ENCODE measurements at places on chromosomes 5 and 9.

- no peak for DNase-seq
Observed at GRCh38 chr5:96243862-96244261, 189.2 kb downstream of the PCSK1 start.

GRCh38 chr5:169703813-169704212 lies 66.7 kb downstream of the DOCK2 start:
- DNase-seq = no peak

- no peak for DNase-seq
Observed at GRCh38 chr9:27471366-27471765, 52.7 kb upstream of the IFNK start.

DNA sequence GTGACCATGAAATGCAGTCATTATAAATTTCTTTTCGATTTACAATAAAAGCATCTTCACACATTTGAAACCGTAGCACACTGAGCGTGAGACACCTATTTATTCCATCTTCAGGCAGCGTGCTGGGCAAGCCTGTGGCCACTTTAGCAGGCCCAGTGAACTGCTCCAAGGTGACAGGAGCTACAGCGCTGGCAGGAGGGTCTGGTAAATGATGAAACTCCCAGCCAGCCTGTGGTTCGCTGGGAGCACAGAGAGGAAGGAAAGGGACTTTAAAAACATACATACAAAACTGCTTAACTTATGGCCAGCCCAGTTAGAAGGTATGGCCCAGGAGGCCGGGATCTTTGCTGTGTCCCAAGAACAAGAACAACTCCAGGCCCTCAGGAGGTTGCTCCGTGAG lies 5.1 kb downstream of the RAPGEF1 start:
- DNase-seq = no peak

GRCh38 chr5:61744690-61745619 lies 412.9 kb downstream of the ZSWIM6 start:
- no peak for DNase-seq

DNA sequence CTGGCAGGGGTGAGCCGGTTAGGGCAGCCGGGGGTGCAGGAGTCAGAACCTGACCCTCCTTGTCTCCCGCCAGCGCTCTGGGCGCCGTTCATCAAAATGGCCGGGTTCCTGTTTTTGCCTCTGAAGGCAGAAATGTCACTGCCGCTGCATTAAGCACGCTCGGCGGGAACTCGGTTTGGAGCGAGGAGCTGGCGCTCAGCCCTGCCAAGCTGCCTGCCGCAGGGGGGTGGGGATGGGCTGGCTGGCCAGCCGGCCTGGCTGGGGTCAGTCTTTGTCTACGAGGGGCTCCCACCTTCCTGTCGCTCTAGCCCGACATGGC lies 63.7 kb downstream of the CXXC5 start:
- no peak for DNase-seq

DNA sequence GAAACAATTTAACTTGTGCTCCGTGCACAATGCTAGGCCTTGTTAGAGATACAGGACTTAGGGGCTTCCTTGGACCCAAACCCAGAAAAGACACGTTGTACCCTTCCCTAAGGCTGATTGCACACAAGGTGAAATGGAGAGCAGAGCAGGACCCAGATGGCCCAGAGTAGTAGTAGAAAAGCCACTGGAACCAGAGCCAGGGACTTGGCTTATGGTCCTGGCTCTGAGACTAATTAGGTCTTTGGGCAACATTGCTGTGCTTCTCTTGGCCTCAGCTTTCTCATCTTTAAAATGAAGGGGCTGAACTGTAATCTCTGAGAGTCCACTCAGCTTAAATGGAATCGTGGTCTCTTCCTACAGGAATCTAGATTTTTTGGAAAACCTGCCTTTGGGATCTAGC lies 42.3 kb downstream of the EBF1 start:
- DNase-seq = no peak

- no peak for DNase-seq
Observed at GRCh38 chr5:17287501-17288155, 70.2 kb downstream of the BASP1 start.

- DNase-seq = no peak
Observed at GRCh38 chr5:4977416-4978110, 162.6 kb upstream of the ADAMTS16 start.
